ENCODE measurements at places on chromosomes 3 and 15.

- no peak for DNase-seq
These were observed 283.1 kb downstream of the NFKBIZ start for GRCh38 chr3:102132370-102132769.

DNA sequence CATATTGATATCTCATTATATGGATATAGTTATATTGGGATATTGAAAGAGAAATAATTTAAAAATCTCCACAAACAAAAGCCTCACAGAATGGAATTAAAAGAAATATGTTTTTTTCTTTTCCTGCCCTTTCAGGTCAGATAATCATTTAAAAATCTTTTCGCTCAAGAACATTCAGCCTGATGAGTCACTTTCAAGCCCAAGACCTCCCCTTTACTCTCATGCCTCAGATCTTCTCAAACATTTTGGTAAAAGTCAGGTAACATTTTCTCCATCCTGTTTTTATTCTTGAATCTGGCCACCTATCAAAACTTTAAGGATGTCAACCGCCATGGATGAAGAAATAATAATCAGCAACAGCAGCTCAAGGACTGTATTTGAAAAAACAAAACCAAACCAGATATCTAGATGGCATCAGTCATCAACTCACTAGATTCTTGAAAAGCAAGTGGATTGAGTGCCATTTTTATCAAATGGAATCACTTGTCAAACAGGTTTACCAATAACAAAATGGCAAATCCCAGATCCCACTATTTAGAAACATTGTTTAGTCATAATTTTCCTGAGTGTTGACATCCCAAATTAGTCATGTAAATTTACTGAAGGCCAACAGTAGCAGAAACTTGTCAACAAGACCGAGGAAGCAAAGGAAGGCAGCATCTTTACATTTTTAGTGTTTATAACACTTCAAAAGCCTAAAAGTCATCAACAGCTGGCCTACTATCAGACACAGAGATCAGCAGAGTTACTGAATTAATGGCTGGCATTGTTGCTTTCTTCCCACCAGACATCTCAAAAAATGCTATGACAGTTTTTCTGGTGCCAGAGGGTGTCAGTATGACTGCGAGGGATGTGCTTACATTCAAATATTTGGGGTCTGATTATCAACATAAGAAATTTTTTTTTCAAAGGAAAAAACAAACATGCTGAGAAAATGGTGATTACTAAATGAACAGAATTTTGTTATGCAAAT, 444.7 kb downstream of the MAGI1 start:
- DNase-seq: no peak

DNA sequence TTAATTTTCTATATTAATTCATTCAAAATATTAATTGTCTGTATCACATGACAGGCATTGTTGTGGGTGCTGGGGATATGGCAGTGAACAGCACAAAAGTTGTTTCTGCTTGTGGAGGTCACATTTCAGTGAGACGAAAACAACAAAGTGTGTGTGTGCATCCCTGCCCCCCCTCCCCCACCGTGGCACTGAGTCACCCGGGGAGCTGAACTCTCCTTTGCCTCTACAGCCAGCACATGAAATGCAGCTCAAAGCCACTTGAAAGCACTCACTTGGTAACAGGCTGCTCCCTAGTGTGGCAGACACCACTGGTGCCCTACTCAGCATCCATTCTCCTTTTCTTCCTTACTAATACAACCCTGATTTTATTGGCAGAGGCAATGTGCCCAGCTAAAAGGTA, 16.9 kb upstream of the SCAMP5 start:
- no peak for DNase-seq

DNA sequence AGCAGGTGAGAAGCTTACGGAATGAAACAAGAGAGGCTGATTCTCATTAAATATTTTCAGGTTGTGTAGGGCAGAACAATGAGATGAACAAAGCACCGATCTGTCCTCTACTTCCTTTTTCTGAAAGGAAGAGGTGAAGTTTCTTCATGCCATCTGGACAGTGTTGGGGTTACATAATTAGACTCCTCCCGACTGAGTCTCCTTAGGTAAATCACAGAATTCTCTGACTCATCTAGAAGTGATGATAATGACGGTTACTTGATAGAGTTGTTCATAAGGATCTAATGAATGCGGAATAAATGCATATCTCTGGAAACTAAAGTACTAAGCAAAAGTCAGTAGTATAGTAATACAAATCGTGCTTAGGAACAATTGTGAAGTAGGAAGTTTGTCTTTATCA, 21.2 kb downstream of the CRTC3 start:
- DNase-seq: no peak

DNA sequence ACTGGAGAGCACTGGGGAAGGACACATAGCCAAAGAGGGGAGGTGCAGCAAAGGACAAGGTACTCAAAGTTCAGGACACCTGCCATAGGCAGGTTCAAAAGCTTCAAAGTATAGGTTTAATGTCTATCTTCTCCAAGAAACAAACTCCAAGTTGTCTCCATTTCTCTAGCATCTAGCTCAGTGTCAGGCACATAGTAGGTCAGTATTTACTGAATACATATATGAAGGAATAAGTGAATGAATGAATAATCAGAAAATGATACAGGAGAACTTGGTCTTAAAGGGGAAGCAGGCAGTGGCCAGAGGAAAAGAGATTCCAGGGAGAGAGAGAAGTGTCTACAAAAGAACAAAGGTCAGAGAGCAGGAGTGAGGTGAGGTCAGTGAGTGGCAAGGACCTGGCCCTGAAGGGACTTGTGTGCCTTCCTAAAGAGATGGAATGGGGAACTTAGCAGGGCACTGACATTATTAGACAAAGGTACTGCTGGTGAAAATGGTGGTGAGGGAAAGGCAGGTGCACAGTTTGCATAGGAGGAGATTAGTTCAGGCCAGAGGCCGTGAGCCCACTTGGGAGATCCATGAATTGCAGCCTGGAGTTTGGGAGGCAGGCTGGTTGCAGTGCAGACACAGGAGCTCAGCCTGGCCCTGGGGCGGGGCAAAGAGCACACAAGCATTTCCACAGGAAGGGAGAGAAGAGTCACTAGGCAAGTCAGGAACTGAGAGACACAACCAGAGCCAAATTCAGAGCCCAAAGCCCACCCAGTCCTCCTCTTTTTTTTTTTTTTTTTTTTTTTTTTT, 21.4 kb downstream of the TBC1D2B start:
- no peak for DNase-seq

- DNase-seq: no peak
These were observed 148.6 kb upstream of the STT3B start for GRCh38 chr3:31384117-31384516.

DNA sequence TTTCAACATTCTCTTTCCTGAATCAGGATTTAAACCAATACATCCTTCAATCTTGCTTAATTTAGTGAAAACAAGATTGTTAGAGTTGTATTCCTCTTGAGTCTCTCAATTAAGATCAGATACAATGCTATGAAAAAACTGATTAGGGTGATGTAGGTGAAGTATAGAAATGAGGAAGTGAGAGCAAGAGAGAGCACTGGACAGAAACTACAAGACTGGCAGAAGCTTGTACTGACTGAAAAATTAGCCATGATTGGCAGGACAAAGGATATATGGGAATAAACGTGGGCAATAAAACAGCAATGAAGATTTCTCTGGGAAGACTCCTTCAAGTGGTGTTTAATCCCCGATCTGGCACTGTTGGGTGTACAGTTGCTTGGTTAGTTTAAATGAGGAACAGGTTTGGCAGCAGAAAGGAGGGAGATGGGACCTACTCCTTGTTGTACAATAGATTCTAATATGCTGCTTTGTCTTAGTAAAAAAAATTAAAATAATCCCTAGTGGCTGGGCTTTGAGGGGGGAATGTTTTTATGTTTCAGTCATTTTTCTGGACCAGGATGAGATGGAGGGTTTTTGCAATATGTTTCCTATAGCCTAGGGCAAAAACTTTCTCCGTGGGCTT, 252.7 kb downstream of the SLC9A9 start:
- no peak for DNase-seq

- no peak for DNase-seq
These were observed 6.3 kb upstream of the CDC25A start for GRCh38 chr3:48194446-48195071.

- no peak for DNase-seq
These were observed 52.8 kb upstream of the GRM7 start for GRCh38 chr3:6807967-6808588.

GRCh38 chr3:158091531-158091930, 14.7 kb downstream of the SHOX2 start:
- DNase-seq: no peak

- DNase-seq: no peak
These were observed 208.8 kb upstream of the IL12A start for GRCh38 chr3:159779883-159780282.
